ENCODE measurements at places on chromosomes 3 and 15. TPM values are rescaled to one million over a fixed set of nuclear protein-coding genes. Genes with fewer than 3 reads are reported as not detected.

GRCh38 chr3:24763393-24763792 lies 268.7 kb upstream of the THRB start:
- no peak for DNase-seq

DNA sequence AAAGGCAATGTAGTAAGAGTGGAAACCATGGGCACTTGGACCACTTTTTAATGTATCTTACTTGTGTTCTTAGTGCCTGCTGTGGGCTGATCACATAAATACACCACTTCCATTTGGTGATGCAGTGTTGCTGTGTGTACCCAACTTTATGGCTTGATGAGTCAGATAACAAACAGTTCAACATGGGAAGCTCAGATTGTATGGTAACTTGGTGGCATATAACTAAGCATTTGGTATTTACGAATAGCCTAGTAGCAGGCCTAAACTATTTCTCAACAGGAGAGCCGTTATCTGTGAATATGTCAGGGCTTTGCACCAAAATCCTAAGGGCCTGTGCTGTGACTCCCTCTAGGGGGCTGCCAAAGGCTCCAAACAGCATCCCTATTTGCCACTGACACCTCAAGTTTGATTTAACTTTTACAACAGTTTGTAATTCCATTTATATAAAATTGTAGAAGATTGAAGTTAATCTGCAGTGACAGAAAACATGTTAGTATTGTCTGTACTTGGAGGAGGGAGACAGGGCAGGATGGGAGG lies 640.4 kb upstream of the CADM2 start:
- no peak for DNase-seq

- peak; percentile 83 for DNase-seq
Measured at GRCh38 chr15:83848315-83849050, 194.6 kb downstream of the ADAMTSL3 start.

DNA sequence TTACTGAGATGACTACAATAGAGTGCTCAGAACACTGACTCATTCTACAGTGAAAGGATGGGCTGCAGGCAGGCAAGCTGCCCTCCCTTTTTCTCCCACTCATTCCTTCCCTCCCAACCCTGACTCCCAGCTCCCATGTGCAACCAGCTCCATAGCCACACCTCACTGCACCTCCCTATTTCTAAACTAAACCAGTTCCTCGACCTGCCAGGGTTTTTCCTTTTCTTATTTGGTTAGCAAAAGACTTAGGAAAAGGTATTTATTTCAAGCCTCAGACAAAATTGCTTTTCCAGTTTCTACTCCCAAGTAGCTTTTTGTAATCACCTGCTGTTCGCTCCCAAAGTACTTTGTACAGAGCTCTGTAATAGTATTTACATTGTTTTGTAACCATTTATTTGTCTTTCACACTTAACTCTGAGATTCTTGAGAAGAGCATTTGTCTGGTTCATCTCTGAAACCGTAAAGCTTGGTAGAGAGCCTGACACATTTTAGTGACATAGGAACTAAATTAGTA lies 2.2 kb downstream of the AADAC start:
- DNase-seq = peak; percentile 29

C3orf85 gene
- not detected for total RNA-seq

DNA sequence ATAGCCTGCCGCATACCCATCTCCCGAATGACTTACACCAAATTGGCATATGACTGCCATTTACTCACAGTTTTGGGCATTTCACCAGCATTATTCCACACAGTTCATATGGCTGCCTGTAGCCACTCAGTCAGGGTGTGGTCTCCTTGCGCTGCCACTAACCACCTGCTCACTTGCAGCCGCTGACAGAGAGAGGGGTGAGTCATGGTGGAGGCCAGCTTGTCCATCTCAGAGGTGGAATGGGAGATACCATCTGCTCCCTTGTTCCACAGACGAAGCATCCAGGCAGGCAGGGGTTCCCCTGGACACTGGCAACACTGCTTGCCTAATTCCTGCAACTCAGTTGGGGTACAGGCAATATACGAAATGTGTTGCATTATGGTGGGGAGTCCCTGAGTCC lies 15.6 kb downstream of the CCRL2 start:
- DNase-seq = no peak

DNA sequence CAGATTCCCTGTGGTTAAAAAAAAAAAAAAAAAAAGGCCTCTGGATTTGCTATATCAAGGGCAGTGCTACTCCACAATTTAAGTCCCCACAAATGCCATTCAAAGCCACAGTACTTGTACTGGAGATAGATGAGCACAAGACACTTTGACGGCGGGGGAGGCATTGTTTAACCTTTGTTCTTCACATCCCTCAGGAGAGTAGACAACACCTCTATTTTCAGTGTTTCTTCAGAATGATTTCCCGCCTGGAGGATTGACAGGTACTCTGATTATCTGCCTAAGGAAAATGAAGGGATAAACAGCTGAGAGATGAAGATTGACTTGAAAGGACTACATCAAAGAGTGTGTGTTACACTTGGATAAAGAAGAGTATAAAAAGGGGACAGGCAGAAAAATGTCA lies 58.7 kb downstream of the OTOL1 start:
- DNase-seq = no peak

DNA sequence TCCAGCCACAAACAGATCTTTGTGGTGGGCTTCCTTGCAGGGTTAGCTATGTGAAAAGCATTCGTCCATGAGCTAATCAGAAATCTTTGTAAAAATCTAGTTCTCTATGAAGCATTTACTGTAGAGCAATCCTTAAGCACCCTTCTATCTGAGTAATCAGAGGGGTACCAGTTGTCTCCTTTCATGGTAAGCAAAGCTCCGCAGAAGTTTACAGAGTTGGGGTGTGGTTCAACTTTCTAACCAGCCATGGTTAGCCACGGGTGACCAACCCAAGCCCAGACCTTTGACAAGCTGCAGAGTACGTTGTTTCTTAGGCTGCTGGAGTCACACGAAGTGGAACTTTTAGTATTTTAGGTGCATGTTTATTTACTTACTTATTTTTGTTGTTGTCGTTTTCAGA lies 77.4 kb downstream of the FLNB start:
- DNase-seq = no peak

DNASE1L3 gene
- total RNA-seq = 1.2 TPM

DNA sequence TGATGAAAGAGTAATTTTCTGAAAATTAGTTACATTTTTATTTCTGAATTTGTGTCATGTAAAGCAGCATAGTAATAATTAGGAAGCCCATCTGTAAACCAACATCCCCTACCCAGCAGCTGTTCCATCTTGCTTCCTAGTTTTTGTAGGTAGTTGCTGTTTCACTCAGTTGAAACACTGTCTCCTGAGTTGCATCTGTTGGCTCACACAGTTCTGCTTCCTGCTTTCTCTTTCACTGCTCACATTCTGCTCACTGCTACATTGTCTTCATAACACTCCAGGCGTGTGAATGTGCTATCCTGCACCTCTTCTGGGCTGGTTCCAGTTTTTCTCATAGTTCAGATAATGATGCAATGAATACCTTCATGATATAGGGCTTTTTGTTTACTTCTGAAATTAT lies 123.4 kb downstream of the EPHB1 start:
- DNase-seq = no peak

DNA sequence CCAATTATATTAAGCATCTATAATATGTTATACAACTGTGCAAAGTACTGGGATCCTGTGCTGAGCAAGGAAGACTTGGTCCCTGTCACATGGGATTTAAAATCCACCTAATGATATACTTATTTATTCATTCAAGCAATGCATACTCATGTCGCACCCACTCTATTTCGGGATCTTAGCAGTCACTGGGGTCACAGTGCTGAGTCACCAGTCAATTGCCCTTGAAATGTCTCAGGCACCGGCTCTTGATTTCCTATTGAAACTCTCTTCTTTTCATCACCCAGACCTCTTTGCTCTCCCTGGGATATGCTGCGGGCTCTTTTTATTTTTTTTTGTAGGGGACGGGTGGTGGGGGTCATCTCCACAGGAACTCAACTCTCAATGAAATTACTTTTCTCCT lies 194.5 kb upstream of the GAP43 start:
- DNase-seq = no peak

GRCh38 chr3:156135921-156136638 lies 15.7 kb downstream of the KCNAB1 start:
- no peak for DNase-seq

CD200R1 gene
- total RNA-seq = 0.83 TPM

DNA sequence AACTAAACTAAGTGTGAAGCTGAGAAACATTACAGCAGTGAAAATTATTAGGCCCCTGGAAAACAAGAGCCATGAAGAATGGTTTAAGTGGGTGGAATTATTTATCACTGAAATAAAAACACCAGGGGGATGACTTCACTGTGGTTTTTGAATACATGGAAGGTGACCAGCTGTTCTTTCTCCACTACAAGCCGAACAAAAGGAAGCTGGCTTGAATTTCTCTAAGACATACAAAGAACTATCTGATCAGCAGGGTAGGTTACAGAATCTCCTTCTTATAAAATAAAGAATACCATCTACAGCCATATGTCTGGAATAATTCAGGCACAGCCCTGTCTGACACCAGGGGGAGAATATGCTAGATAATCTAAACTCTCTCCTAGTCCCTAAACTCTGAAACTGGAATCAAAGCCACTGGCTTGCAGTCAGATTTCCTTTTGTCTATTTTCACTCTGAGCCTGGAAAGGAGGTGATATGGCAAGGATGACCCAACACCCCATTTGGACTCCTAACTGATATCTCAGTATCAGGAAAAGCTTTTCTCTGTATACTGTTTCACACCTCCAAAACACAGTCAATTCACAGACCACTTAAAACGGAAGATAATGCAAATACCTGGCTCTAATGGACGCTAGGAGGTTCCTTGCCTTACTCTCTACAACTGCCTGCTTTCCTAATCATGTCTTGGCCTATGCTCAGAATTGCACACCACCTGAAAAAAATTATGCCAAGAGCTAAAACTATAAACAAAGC lies 31.2 kb downstream of the SPATA12 start:
- no peak for DNase-seq

GRCh38 chr15:29557171-29557570 lies 265.1 kb downstream of the TJP1 start:
- DNase-seq = no peak

GRCh38 chr3:30668051-30668609 lies 61.7 kb downstream of the TGFBR2 start:
- DNase-seq = no peak

DNA sequence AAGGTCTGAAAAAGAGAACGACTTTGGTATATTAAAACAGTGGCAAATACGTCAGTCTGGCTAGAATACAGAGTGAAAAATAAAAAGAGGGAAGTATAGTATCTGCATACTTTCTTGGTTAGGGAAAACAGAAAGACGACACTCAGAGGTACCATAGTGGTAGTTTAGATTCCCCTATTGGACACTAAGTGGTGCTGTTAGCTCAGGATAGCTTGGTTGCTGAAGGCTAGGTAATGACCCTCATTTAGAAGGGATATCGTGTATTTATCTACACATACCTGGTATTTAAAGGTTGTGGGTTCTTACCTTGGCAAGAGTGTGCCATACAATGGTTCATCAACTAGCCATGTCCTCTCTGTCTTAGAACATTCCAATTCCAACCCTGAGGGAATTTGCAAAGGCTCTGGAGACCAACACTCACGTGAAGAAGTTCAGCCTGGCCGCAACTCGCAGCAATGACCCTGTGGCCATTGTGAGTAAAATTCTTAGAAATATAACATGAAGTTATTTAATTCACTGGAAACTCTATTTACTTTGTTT lies 31.0 kb downstream of the TMOD2 start:
- DNase-seq = no peak

- no peak for DNase-seq
Measured at GRCh38 chr3:41430391-41430790, 231.1 kb downstream of the CTNNB1 start.

- DNase-seq = no peak
Measured at GRCh38 chr3:45526441-45526840, 68.1 kb upstream of the LIMD1 start.

KY gene
- total RNA-seq = 0.06 TPM

GRCh38 chr3:66453651-66454463 lies 47.0 kb downstream of the LRIG1 start:
- DNase-seq = no peak

CMTM6 gene
- 63.4 TPM for total RNA-seq

SLC26A6 gene
- total RNA-seq = 14.6 TPM
